ENCODE measurements at places on chromosomes 3 and 15.

- no peak for DNase-seq
Measured at GRCh38 chr3:43707998-43708397, 17.3 kb downstream of the ABHD5 start.

GRCh38 chr3:172202797-172203196 lies 163.4 kb downstream of the FNDC3B start:
- DNase-seq, result no peak

GRCh38 chr3:13376091-13376490 lies 44.0 kb downstream of the NUP210 start:
- no peak for DNase-seq

- DNase-seq, result no peak
Measured at GRCh38 chr15:91118817-91119590, 18.9 kb downstream of the SV2B start.

DNA sequence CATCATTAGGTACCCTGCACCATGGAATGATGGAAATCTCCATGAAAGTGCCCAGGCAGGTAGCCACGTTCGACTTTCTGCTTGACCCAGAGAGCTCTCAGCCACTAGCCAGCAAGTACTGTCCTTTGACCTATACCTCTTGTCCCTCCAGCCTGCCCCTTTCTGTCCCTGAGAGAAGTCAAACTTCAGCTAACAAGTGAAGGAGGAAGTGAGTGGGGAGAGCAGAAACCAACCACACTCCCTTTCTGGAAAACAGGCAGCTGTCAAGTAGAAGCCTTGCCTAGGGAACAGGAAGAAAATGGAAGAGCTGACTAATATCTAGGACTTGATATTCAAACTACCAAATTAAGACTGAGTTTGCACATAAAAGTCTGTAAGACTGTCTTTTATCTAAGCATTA lies 30.3 kb upstream of the FSTL1 start:
- DNase-seq, result no peak

DNA sequence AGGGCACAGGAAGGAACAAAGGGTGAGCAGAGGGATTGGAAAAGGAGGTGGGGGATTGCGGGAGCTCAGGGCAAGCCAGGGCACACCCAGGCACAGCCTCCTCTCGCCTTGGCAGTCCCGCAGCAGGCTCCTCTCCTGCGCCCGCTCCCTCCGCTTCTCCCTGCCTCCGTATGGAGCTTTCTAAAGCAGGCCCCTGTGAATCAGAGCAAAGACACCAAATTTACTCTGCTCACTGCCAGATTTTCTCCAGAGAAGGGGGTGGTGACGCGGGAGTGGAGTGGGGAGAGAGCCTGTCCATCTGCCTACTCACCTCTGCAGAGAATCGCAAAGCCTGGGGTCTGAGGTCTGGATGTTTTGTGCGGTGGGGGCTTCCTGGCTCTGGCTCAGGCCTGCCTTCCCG lies 20.0 kb downstream of the ATP2B2 start:
- no peak for DNase-seq

DNA sequence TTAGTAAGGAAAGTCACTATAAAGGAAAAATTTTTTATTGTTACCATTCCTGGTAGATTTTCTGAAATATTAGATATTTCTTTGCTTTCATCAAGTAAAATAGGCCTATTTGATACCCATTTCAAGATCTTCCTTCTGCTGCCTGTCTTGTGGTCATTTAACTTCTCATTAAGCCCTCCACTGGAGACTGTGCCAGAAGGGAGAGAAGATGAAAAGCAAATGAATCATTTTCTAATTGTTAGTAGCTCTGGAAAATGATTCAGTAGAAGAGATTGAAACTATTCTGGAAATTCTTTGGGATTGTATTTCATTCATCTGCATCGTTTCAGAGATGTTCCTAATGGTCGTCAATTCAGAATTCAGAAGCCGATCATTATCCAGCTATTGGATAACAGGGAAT lies 3.2 kb downstream of the KCTD6 start:
- DNase-seq, result no peak

Data from AG09319 (cell line).